NCI-H2029 treated with DMSO at 0.1 percent for 48 hours (cell line): ENCODE measurements at places on chromosomes 13 and 19.
A peak's percentile ranks its signal among the peaks of the same experiment; 100 is the strongest.

DNA sequence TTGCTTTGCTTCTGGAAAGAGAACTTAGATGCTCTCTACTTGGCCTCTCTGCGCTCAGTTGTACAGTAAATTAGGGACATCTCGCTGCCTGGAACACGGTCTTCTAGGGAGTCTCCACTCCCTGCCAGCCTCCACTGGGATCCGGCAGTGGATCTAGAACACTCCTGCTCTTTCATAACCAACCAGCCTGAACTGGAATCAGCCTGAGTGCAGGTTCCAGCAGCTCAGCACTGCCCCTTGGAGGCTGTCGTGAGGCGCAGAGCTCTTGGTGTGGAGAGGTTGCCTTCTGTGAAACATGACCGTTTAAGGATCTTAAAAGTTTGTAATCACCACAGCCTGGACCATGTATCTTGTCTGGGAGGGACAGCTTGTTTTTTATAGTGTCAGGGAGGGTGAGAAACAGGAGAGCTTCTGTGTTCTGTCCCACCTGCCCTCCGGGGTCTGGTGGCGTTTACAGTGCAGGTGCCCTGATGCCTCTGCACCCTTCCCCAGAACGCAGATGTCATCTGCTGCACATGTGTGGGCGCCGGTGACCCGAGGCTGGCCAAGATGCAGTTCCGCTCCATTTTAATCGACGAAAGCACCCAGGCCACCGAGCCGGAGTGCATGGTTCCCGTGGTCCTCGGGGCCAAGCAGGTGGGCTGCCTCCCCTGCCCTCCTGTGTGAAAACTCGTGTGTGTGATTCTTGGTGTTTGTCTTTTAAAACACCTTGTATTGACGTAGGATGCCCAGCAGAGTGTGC is 24.8 kb downstream of the UPF1 start:
- no peak for DNase-seq

DNA sequence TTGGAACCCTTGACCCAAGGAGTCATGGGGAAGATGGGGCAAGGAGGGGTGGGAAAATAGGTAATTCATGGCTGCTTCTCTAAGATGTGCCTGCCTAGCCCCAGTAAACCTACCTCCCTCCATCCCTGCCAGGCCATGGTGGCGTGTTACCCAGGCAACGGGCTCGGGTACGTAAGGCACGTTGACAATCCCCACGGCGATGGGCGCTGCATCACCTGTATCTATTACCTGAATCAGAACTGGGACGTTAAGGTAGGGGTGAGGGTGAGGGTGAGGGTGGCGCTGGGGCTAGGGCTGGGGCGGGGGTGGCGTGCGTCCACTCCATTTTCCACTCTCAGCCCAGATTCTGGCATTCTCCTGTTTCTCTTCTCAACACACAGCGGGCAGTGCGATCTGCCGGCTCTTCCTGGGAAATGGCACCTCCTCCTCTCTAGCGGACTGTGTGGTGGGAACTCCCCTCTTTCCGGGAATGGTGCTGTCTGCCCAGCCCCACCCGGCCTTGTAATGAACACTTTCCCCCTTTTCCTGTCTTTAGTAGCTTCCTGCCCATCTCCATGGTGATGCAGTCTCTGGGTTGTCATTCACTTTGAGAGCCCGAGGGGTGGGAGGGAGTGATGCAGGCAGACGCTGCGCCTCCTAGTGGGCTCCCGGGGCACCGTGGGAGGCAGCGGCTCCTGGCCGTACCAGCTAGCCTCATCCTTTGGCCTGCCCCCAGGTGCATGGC is 7.6 kb downstream of the EGLN2 start:
- DNase-seq: no peak

GRCh38 chr13:40060296-40061007 is 405.0 kb downstream of the COG6 start:
- no peak for DNase-seq

GRCh38 chr19:11451327-11451870 is 16.0 kb downstream of the PRKCSH start:
- no peak for DNase-seq

- DNase-seq: no peak
Observed at GRCh38 chr13:43269037-43269481, 245.7 kb downstream of the DNAJC15 start.

DNA sequence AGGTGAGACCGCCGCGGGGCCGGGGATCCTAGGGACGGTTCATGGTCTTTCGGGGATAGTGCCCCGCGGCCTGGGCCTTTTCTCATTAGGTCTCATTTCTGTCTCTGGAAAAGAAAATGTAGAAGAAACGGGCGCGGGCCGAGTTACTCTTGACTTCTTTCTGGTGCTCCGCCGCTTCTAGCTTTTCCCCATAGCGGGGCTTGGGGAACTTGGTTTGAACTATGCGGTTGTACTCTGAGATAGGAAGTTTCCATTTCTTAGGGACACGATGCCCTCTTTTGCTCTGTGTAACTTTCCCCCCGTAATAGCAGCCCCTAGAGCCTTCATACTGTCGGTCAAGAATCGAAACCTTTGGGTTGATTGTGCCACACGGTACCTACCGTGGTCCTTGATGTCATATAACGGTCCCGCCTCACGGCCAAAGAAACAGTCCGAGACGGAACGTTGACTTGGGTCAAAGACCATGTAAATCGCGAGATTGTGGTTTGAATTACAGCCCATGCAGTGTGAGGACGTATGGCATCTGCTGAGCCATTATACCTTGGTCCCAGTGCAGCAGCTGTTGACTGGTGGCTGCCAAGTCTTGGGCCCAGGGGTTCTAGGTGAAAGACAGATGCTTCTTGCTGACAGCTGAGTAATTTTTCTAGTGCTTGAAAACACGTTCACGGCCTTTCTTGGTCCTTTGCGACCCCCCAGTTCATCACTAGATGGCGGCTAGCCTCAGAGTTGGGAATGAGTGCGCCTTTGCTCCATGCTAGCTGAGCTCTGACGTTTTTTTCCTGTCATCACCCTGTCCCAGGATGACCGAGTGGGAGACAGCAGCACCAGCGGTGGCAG is 487 bp downstream of the RPS5 start:
- DNase-seq: no peak

DNA sequence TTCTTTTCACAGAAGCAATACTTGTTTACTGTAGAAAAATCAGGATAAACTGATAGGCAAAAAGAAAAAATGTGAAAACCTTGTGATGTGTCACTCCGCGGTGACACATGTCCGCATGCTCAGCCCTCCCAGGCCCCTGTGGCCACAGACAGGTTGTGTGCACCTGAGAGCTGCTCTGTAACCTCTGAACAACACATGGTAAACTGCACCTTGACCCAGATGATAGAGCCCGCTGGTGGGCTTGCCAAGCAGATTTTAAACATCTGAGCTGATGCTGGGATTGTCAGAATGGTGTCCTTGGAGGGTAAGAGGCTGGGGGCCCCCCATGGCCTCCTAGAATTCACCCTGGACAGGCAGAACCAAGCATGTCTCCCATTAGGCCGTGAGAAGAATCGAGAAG is 33.8 kb downstream of the DHRS12 start:
- no peak for DNase-seq

GRCh38 chr19:1720237-1720636 is 33.1 kb upstream of the ONECUT3 start:
- no peak for DNase-seq

GRCh38 chr13:69935043-69935442 is 172.6 kb upstream of the ATXN8OS start:
- no peak for DNase-seq

- no peak for DNase-seq
Observed at GRCh38 chr13:27954406-27954851, 14.7 kb downstream of the CDX2 start.

DNA sequence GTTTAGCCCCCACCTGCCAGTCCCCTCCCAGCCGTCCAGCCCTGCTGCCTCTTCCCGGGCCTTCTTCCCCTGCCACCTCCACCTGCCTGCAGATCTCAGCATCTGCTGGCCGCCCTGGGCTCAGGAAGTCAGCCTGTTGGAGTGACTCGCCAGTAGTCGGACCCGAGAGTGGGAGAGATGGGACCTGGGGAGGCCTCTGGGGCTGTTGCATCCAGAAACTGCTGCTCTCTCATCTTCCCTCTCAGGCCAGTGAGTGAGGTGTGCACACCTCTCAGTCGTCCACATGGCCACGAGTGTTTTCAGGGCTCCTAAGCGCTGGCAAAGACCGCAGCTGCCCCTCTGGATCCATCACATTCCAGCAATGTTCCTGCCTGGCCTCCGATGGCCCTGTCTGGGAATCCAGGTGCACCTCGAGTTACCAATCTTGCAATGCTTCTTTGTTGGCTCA is 151.8 kb upstream of the SOX1 start:
- DNase-seq: no peak

GRCh38 chr19:54096617-54097106 is 3.9 kb downstream of the OSCAR start:
- DNase-seq: no peak

DNA sequence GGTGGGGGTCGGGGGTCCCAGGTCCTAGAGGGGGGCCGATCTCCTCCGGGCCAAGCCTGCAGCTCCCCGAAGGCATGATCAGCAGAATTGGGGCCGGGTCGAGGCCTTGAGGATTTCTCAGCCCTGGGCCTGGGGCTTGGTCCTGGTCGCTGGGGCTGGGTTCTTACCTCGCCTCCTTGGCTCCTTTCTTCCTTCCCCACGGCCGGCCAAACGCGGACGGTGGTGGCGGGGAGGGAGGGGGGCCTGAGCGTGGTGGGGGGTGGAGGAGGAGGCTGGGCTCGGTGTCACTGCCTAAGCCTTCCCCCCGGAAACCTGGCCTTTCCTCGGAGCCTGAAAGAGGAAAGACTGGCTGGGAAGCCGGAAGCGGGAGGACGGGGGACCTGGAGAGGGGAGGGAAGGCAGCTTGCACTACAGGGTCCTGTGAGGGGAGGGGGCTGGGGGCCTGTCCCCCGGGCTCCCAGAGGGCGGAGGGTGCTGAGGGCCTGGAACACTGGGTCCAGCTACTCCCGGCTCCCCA is at the start of gene ZNF579:
ZNF579 (minus strand) TSS at position 221 of the 517 bp plus-strand sequence. CDS start 1,209 bp downstream, outside the sequence.
- peak; percentile 80 for DNase-seq
